ENCODE measurements at places on chromosomes 12 and 14. TPM values are rescaled to one million over a fixed set of nuclear protein-coding genes. Genes with fewer than 3 reads are reported as not detected.
A peak's percentile ranks its signal among the peaks of the same experiment; 100 is the strongest.

DNA sequence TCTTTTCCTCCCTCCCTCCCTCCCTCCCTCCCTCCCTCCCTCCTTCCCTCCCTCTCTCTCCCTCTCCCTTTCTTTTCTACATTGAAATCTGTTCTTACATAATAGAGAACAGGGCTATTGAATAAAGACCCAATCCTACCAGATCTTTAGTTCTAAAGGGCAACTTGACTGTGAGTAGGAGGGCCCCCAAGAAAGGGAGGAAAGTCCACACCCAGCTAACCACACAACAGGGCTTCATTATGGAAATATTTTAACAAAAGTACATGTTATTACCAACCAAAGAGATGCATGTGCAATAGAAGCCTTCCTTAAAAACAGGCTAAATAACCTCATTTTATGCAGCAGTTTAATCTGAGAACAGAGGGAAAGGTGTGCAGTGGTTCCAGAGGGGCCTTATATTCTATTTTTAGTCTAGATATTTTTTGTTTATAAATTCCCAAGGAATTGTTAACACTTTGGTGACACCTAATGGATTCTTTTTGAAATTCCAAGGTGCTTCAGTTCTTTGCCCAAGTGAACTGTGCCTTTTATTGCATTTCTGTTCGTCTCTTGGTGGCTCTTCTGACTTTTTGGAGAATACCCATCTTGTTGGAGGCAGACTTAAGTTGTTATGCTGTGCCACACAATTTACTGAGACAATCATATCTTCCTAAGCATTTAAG, 63.0 kb downstream of the GNS start:
- H3K4me3 ChIP-seq: no peak overlapping the region
- H3K27ac ChIP-seq: no peak overlapping the region
- no peaks in the 10 kb centered on the region for H3K36me3 ChIP-seq

GYS2 gene
- total RNA-seq: not detected

- H3K27me3 ChIP-seq: no peaks in the 10 kb centered on the region
- DNase-seq: peak; percentile 39
- H3K27ac ChIP-seq: no peak overlapping the region
- peaks cover 7% of the 10 kb centered on the region for H3K4me1 ChIP-seq
Measured at GRCh38 chr14:91078095-91078737, 17.8 kb upstream of the RPS6KA5 start.

GRCh38 chr14:61472801-61473376, 151.5 kb downstream of the PRKCH start:
- H3K36me3 ChIP-seq: no peaks in the 10 kb centered on the region
- no peaks in the 10 kb centered on the region for H3K27me3 ChIP-seq
- no peak overlapping the region for H3K4me3 ChIP-seq
- H3K27ac ChIP-seq: no peak overlapping the region
- no peak for DNase-seq

DNA sequence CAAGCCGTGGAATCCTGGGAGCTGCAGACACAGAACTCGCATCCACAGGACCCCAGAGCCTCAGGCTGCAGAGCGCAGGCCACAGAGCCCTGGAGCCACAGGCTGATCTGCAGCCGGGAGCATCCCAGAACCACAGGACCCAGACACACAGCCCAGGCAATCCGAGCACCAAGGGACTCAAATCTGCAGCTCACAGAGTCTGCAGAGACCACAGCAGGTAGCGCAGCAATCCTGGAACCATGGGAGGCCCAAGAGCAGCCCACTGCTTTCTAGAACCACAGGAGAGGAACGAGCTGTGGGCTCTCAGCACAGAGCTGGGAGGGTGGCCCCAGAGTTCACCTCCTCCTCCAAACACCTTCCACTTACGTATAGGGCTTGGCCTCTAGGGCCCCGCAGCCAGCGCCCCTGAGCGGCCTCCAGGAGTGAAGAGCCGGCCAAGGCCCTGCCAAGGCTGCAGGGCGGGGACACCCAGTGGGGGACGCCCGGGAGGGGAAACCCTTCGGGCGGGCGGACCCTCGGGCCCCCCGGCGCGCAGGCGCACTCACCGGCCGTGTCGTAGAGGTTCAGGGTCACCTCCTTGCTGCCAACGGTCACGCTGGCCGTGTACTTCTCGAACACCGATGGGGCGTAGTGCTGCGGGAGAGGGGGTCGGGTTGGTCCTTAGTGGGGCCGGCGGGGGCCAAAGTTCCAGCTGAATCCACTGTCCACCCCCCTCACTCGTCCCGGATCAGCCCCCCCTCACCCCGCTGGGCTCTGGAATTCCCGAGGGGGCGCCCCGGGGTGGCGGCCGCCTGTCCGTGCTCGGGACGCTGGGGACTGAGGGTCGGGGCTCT, 665 bp downstream of the RHOF start:
- H3K4me1 ChIP-seq: peaks cover 43% of the 10 kb centered on the region
- peak overlapping the region; percentile 53 for H3K27ac ChIP-seq
- H3K36me3 ChIP-seq: no peaks in the 10 kb centered on the region

KRT77 gene
- total RNA-seq: 0.74 TPM

ASCL1 gene
- total RNA-seq: 0.25 TPM

GRCh38 chr14:76904100-76904739, 78.0 kb downstream of the LRRC74A start:
- H3K27me3 ChIP-seq: no peaks in the 10 kb centered on the region
- H3K4me3 ChIP-seq: no peak overlapping the region
- peak; percentile 44 for DNase-seq
- no peak overlapping the region for H3K27ac ChIP-seq
- peaks cover 22% of the 10 kb centered on the region for H3K4me1 ChIP-seq

CCDC197 gene
- total RNA-seq: 20.7 TPM

- H3K27ac ChIP-seq: no peak overlapping the region
- no peaks in the 10 kb centered on the region for H3K27me3 ChIP-seq
- no peak for DNase-seq
- no peaks in the 10 kb centered on the region for H3K36me3 ChIP-seq
Measured at GRCh38 chr14:68873376-68873775, 80.5 kb upstream of the ZFP36L1 start.

GRCh38 chr12:31362115-31362758, 36.3 kb upstream of the SINHCAF start:
- H3K27ac ChIP-seq: no peak overlapping the region
- H3K4me3 ChIP-seq: no peak overlapping the region
- H3K27me3 ChIP-seq: no peaks in the 10 kb centered on the region

CD4 gene
- 4.5 TPM for total RNA-seq

SYCP3 gene
- total RNA-seq: 69.4 TPM

- no peaks in the 10 kb centered on the region for H3K36me3 ChIP-seq
- no peaks in the 10 kb centered on the region for H3K27me3 ChIP-seq
- H3K4me3 ChIP-seq: no peak overlapping the region
- DNase-seq: peak; percentile 72
Measured at GRCh38 chr14:21868442-21869046, 194.9 kb upstream of the OR4E1 start.

DNA sequence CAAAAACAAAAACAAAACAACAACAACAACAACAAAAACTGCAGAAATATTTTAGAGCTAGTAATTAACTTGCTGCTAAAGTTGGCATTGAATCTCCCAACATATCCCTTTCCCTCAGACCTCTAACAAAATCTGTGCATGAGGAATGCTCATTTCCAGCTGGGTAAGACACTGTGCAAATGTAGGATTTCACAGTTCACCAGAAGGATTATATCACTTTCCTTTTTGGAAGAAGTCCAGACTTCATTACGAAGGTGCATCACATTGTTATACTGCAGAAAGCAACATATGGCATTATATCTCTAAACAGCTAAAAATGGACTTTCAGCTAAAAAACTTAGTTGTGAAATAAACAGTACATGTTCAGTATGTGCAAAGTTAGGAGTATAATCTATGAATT, 341.8 kb downstream of the FSCB start:
- no peak overlapping the region for H3K27ac ChIP-seq
- H3K36me3 ChIP-seq: no peaks in the 10 kb centered on the region
- no peak overlapping the region for H3K4me3 ChIP-seq
- no peak for DNase-seq
- H3K4me1 ChIP-seq: no peaks in the 10 kb centered on the region
- H3K27me3 ChIP-seq: no peaks in the 10 kb centered on the region

DNA sequence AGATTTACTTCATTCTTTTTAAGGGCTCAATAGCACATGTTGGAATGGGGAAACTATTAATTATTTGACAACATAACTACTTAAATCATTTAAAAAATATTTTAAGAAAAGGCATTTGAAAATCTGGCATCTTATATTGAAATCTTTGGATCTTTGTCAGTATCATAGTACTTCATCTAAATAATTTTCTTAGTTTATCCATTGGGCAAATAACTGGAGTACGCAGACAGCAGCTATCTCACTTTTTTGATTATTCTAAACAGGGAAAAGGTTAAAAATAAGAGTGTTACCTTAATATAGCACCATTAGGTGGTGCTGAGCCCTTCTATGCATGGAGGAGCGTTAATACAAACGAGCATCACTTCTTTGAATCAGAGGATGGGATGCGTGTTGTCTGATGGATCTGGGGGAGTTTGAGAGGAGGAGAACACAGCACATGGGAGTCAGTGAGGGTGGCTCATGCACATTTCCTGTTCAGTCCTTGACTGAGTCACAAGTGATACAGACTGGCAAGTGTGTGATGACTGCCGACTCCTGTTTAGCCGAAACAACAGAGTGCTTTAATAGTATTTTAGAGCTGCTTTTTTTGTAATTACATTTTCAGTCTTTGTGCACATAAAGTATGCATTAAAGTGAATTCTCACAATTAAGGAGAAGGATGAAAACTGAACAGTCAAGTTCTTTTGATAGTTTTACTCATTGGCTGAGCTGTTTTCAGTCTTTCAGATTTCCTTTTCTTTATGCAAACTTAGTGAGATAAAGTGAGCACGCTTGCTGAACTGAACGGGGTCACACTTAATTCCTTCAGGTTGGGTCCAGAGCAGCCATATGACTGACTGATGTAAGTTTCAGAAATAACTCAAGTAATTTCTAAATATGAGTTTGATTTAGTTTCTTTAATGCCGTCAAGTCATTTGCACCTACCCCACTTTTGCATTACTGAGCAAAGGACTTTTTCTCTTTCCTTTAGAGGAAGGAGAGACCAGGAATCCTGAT, 92.7 kb downstream of the DIP2B start:
- H3K4me3 ChIP-seq: no peak overlapping the region
- H3K36me3 ChIP-seq: no peaks in the 10 kb centered on the region
- no peak overlapping the region for H3K27ac ChIP-seq
- H3K27me3 ChIP-seq: no peaks in the 10 kb centered on the region
- DNase-seq: peak; percentile 46

- no peaks in the 10 kb centered on the region for H3K36me3 ChIP-seq
- no peaks in the 10 kb centered on the region for H3K4me1 ChIP-seq
- no peak overlapping the region for H3K4me3 ChIP-seq
- no peak for DNase-seq
- no peak overlapping the region for H3K27ac ChIP-seq
Measured at GRCh38 chr14:54946500-54946899, 43.9 kb upstream of the GCH1 start.

NKX2-8 gene
- total RNA-seq: 63.3 TPM

Data from testis (tissue), 5 donors.